ENCODE measurements at places on chromosomes 1 and 21. TPM values are rescaled to one million over a fixed set of nuclear protein-coding genes. Genes with fewer than 3 reads are reported as not detected.

Gene C1orf174
- total RNA-seq = 61.8 TPM

DNA sequence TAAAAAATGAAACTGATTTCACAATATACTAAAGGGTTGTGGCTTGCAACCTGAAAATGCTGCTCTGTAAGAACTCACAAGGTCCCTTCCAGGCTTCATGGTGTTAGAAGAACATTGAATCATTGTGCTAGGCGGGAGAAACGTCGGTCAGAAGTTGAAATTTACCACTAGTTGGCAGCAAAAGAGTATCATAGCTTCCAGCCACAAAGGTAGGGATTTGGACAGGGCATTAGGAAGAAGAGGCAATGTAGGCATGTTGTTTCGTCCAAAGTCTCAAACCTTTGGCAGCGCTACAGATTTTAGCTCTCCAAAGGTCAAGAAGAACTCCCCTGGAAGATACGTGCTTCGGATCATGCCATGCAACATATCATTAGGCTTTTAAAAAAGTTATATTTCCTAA, 62.5 kb upstream of the ZP4 start:
- no peak for DNase-seq

GRCh38 chr1:207056673-207057072, 3.6 kb downstream of the PFKFB2 start:
- no peak for DNase-seq

- no peak for DNase-seq
Measured at GRCh38 chr1:187476671-187477070, 647.9 kb downstream of the PLA2G4A start.

DNA sequence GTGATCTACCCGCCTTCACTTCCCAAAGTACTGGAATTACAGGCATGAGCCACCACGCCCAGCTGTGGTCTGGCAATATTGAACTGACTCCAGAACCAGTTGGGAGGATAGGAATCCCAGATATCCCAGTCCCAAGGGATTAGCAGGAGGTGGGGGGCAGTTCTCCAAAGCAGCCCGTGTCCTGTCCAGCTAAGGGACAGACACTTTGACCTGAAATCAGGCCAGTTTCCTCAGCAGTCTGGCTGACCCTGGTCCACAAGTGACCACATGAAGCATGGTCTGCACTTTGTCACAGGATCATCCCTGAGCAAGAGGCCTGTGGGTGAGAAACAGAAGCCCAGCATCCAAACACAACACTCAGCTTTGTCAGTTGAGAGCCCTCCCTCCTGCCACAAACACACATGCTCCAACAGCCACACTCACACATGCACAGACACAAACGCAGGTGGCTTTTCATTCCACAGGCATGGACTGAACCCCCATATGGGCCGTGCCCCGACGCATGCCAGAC, 2.7 kb upstream of the FDPS start:
- no peak for DNase-seq

- DNase-seq = no peak
Measured at GRCh38 chr1:197331565-197331964, 63.5 kb downstream of the CRB1 start.

GRCh38 chr1:67059346-67059745, 5.4 kb upstream of the SLC35D1 start:
- no peak for DNase-seq

DNA sequence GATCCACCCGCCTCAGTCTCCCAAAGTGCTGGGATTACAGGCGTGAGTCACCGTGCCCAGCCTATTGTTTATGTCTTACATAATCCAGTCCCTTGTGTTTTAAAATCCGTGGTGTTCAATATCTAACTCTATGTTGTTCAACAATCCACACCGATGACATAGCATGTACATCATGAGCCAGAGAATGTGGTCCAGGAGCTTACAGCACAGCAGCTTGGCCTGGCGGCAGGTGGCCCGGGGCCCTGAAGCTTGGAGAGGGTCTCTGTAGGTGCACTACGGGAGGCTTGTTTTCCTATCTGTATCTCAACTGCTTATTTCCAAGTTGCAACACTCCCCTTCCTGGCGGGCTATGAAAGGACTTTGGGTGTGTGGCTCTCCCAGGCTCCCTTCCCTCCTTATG, 138.4 kb downstream of the ADSS2 start:
- no peak for DNase-seq

All from activated T-cell treated with anti-CD3 and anti-CD28 coated beads, Interleukin-2, amount 50 U/mL, for 4 hours (primary cell).